ENCODE measurements at places on chromosomes 2 and 18.

DNA sequence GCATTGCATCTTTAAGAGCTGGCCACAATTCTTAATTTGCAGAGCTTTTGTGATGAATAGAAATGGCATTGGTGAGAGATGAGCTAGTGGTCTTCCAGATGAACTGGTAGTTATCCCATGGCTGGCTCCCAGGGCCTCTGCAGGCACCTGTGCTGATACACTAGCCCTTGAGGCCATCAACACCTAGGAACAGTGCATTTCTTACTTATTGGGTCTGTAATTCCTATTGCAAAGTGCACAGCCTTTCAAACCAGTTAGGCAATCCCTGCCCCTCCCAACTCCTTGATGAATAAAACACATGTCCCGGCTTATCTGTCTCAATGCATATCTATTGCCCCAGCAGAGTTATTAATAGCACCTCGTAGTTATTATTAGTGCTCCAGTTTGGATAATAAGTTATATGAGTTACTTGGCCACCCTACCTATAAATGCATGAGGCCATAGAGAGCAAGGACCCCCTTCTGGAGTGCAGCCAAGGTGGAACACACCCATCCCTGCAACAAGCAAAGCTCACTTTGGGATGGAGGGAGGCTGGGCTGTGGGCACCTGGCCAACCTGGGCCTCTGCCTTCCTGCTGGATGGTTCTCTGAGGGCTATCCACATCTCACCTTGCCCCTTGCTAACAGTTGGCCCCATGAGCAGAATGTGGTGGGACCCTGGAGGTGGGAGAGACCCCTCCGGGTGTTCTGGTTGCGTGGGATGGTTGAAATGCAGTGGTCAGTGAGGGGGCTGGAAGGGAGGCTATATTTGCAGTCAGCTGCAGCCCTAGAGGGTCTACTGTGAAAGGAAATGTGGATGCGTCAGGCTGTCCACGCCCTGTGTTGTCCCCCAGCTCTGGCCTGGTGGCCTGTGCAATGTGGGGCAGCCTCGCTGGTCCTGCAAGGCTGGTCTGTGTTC lies 455.9 kb upstream of the HS6ST1 start:
- DNase-seq: no peak

- DNase-seq: no peak
These were observed 333.8 kb upstream of the TNP1 start for GRCh38 chr2:217193431-217194340.

DNA sequence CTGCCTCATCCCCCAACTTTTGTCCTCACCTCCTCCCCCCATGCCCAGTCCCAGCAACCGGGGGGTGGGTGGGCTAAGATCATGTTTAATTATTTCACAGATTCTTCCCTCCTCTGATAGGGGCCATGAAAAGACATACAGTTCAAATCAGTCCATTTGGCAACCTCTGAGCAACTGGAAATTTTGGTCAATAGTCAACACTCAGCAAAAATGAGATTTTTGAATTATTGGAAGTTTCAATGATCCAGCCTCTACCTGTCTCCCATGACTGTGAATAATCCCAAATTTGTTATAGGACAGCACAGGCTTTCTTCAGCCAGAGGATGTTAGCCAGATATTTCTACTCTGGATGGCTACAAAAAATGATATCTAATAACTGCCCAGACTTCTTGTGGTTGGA lies 549.9 kb downstream of the TNS1 start:
- no peak for DNase-seq

DNA sequence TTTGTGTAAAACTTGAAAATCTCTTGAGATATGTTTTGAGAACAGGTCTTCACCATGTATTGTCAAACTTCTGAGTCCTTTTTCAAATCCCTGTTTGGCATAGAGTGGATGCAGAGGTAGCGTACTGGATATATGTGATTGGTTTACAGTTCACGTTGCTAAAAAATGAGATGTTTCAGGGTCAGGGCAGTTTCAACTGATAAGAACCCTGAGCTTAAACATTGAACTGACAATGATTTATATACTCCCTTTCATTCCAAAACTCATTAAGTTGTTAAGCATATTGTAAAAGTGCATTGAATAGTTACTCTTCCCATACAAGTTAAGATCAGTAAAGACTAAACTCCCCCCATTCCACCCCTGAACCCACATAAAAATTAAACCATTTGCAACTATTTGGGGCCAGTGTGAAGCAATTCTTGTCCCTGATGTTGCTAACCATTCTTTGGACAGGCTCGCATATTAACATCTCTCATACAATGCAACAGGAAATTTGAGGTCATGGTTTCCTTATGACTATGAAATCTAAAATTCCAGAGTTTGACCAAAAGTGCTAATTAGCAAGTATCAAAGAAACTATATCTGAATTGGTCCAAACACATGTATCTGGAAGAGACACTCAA lies 470.9 kb upstream of the ACVR2A start:
- DNase-seq: no peak

- DNase-seq: no peak
These were observed 11.8 kb downstream of the MTX2 start for GRCh38 chr2:176280867-176281658.

DNA sequence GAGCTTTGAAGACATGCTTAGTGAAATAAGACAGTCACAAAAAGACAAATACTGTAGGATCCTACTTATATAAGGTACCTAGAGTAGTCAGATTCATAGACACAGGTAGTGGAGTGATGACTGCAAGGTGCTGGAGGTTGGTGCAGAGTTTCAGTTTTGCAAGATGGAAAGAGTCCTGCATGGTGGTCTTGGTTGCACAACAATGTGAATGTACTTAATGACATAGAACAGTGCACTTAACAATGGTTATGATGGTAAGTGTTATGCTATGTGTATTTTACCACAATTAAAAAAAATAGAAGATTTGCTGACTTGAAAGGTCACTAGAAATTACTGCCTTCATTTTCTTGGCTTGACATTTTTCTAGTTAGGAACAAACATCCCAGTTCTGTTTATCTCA lies 9.5 kb downstream of the CERS6 start:
- DNase-seq: no peak

DNA sequence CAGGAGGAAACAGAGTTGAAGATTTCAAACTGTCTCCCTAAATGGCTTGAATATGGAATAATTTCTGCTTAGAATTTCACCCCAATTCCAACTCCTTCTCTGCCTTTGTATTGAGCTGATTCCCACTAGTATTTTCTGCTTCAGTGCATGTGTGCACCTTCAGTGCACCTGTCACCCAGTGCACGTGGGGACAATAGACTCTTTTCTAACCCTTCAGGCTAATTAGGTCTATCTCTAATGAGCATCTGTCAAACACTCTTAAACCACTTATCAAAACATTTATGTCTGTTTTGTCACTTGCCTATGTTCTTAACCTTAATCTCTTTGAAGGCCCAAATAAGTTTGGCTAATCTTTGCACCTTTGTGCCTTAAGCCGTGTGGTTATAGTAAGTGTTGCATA lies 232.0 kb upstream of the NETO1 start:
- DNase-seq: no peak

Data from stimulated activated CD4-positive, alpha-beta T cell treated with anti-CD3 and anti-CD28 coated beads, TNF-alpha, amount 100 ng/mL, for 24 hours (primary cell).